Suppressor macrophage treated with lipopolysaccharide for 4 hours (primary cell): ENCODE measurements at places on chromosomes 4 and X.
A peak's percentile ranks its signal among the peaks of the same experiment; 100 is the strongest.

DNA sequence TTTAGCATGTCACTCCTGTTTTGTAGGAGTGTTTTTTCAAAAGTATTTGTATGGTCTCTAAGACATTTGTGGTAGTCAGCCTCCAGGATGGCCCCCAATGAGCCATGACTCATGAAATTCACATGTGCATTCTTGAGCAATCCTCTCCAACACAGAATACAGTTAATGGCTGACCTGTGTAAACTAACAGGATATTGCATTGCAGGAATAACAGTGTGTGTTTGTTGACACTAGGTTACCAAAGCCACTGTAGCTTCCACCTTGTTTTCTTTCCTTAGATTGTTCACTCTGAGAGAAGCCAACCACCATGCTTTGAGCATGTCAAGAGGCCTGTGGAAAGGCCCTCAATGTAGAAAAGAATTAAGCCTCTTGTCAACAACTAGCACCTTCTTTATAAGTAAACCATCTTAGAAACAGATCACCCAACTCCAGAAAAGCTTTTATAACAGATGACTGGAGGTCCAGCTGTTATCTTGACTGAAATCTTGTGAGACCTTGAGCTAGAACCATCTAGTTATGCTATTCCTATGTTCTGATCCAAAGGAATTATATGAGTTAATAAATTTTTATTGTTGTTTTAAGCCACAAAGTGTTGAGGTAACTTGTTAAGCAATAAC, 28.5 kb downstream of the TBCK start:
- DNase-seq, result peak; percentile 13

DNA sequence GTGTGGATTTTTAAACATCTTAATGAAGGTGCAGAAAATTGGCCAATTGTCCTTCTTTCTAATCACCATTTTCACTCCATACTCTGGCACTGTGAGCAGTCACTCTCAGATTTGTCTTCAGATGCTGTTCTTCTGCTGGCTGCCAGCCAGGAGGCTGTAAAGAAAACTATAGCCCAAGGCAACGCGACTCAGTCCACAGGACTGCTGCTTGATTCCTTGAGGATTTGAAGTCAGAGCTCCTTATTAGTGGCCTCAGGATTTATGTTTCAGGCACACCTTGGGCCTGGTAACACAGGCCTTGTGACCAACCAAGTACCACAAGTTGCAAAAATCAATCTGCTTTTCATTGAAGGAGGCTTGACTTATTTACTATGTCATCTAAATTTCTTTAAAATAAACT, 342.6 kb downstream of the GPM6A start:
- no peak for DNase-seq

DNA sequence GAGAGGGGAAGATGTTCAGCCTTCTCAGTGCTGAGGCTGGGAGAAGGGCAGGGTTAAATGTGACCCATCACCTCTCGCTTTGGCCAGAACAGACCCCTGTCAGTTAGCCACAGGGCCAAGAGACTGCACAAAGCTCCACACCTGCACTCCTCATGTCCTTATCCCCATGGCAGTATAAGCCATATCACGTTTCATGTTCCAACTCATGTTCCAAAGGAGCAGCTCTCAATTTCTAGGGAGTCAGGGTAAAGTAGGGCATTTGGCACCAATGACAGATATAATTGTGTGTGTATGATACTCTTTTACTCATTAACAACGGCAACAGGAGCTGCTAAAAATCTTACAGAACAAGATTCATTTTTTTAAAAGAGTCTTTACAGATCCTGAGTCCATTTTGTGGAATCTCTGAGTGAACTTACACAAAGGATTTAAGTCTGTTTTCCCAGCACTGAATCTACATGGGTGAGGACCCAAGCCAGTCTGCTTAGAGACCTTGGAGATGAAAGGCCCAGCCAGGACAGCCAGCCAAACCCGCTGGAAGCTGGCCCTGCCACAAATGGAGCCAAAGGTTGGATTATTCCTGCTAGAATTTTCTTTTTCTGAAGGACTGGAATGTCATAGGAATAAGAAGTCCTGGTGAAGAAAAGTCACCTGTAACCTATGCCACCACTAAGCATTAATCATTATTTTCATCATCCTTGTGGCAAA, 129.1 kb upstream of the SMAD1 start:
- no peak for DNase-seq

DNA sequence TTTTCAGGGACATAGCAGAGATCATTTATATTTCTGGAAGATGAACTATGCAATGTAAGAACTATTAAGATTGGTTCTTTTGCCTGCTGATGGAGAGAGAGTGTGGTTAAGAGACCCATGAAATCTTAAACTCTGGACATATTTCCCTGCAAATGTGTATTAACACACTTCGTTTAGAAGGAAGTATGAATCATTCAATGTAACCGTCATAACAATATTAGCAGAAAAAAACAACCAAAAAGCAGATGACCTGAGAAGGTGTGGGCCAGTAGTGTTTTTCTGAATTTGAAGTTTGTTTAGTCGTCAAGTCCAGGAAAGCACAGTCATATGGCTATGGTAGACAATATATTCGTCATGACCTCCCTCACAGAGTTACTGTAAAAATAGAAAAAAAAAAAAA, 2.5 kb upstream of the TMPRSS11D start:
- DNase-seq, result peak; percentile 40

GRCh38 chr4:89837993-89838390, 1.0 kb upstream of the SNCA start:
- DNase-seq, result peak; percentile 22

DNA sequence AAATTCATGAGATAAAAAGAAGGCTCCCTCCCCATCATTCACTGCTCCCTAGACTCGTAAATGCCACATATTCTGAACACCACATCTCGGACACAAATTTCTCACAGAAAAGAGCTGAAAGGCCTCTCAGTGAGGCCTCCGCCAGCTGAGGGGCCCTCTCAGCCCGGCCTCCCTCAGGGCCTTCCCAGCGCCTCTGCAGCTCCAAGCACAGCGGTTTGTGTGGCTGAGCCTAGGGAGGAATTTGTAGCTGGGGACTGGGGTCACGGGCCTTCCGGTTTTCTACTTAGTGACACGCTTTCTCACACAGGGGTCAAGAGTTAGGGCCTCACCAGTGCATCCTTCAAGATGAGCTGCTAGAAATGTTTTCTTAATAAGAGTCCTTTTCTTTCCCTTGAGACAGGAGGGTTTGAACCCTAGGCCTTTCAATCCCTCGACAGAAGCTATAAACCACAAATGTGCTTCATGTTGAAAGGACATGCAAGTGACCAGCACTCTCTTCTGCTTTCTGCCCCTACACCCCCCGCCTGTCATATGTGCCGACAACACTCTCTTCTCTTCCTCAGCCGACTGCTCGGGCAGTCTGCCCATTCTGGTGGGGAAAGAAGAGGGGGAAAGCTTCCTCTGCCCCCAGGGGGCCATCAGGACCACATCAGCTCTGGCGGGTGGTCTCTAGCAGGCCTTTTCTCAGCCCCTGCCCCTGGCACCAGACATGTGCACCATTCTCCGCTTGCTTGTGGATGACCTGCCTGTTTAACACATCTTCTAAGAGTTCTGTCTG, 104.9 kb downstream of the CHIC2 start:
- no peak for DNase-seq

GRCh38 chr4:133151691-133152329, 2.7 kb downstream of the PCDH10 start:
- DNase-seq, result no peak
